Stimulated activated naive CD8-positive, alpha-beta T cell treated with anti-CD3 and anti-CD28 coated beads, Interleukin-15, amount 100 ng/mL, for 72 hours (primary cell): ENCODE measurements at places on chromosomes 5 and 9.

DNA sequence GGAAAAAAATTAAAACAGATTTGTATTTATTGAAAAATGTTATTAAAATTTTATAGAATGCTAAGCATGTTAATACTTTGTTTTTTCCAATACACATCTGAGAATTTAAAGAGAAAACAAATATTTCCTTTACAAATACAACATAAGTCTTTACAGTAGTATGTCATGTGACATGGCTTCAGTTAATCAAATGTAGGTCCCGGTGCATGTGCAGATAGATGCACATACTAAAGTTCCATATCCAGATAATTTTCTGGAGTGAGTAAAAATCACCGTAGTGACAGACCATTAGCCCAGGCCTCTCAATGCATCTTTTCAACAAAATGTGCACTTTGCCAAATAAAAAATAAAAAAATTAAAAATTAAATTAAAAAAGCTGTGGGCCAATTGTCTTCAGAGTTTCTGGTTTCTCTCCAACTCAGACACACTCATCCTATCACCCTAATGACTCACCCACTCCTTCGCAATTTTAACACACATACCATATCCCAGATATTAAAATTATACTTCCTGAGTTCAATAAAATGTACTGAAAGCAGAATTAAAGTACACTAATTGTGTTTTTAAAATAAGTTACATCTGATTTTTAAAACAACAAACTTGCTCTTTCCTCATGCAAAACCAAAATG is 508.1 kb downstream of the NR2F1-AS1 start:
- DNase-seq, result no peak

- DNase-seq, result no peak
Observed at GRCh38 chr5:17697671-17698070, 63.4 kb downstream of the TAF11L14 start.

GRCh38 chr5:110663525-110663924 is 62.9 kb downstream of the TMEM232 start:
- DNase-seq, result no peak

- DNase-seq, result no peak
Observed at GRCh38 chr5:34480810-34481528, 175.2 kb upstream of the RAI14 start.

DNA sequence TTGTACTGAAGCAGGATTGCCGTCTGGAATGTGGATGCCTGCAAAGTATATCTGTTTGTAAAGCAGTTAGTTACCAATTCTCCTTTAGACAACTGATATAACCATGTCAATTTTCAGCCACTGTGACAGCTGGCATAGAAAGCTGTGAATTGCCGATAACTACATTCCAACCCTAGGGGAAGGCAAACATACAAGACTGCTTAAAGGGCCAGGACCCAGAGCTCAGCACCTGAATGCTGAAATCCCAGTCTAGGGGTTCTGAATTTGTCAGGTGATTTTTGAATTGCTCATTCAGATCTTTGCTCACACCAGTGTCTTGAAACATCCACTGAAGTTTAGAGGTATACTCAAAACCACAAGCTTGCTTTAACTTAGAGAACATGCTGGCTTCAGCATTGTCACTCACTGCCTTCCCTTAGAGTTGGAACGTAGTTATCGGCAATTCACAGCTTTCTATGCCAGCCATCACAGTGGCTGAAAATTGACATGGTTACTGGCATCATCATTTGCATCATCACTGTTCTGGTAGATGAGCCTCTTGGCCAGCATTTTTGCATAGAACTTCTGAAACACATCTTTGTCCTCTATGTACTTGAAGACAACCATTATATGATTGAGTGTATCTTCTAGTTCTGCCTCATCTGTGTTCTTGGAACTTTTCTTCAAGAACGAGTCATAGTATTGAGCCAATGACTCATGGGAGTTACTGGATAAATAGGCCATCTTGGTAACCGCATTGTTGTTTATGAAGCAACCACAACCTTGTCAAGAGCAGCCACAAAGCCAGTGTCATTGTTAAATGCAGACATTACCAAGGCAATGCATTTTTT is 82.1 kb downstream of the CCDC192 start:
- no peak for DNase-seq

DNA sequence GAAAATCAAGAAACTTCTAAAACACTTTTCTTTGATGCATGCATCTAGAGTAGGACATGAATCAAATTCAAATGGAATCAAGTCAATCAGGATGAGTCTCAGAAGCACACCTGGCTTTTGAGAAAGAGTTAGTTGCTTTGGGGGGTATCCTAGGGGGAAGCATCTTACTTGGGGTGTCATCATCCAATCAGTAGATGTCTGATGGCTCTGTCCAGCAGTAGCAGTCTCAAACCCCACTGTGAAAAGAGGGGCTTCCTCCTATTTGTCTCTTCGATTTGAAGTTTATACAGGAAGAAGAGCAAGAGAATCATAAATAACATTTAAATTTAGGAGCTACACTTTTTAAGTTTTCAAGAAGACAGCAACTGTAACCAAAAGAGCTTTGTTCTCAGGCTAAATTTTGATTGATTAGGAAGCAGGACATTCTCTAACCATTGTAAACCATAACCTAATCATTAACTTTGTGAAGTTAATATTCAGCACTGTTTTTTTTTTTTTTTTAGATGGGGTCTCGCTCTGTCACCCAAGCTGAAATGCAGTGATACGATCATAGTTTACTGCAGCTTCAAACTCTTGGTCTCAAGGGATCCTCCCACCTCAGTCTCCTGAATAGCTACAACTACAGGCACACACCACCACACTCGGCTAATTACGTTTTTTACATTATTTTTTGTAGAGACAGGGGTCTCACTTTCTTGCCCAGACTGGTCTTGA is 614.7 kb downstream of the CSNK1G3 start:
- DNase-seq, result no peak

GRCh38 chr5:133473291-133473690 is 139.1 kb downstream of the FSTL4 start:
- DNase-seq, result no peak

DNA sequence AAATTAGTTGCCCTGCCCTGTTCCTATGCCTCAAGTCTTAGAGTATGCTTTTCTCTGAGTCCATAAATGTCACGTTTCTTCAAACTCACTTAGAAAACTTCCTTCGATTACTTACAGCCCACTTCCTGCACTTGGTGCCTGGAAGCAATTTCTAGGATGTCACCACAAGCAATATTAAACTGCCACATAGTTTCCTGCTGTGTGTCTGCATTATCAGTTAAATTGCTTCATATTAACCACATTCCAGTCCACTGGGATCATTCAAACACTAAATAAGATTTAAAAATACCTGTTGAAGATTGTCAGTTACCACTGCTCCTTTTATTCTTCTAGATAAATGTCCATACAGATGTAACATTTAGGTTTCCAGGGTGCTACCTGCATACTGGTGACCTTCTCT is 4.1 kb downstream of the DENND1A start:
- DNase-seq, result no peak

DNA sequence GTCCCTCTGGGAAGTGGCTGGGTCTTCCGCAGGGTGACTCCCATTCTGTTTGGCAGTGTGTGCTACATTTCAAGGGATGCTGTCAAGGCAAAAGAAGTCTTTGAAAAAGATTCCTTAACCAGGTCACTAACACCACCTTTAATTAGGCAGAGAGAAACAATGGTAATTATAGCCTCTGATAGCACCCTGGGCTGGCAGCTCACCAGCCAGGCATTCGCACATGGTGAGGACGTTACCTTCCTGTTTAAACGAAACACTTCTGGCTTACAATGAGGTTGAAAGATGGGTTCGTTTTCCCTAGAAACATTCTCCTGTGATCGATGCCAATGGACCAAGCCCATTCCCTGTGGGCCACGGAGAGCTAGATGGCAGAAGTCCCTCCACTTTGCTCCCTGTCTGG is 230.1 kb upstream of the PANK3 start:
- DNase-seq, result no peak

DNA sequence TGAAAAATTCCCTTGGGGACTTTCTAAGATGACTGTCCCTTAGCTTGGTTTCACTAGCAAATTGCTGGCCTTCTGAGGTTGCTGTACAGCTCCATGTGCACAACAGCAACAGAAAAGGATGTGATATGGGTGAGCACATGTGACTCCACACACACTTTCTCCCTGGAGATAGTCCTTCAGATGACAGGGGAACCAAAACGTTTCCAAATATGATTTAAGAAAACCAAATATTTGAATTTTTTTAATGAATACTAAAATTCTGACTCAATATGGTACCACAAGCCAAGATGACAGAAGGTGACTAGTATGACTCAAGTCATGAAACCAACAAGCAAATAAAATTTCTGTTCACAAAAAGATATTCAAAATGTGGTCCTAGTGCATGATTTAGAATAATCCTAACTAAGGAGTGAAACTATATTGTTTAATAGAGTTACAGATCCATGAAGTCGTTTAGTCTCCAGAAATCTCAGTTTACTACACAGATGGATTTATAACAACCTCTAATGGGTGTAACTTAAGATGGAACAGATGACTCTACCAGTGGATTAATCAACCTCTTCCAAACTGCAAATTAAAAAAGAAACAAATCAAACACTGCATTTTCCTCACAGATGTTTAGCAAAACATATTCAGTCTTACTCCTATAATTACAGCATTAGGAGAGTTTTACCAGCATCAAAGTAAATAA is 144.8 kb upstream of the PIK3R1 start:
- peak; percentile 32 for DNase-seq

DNA sequence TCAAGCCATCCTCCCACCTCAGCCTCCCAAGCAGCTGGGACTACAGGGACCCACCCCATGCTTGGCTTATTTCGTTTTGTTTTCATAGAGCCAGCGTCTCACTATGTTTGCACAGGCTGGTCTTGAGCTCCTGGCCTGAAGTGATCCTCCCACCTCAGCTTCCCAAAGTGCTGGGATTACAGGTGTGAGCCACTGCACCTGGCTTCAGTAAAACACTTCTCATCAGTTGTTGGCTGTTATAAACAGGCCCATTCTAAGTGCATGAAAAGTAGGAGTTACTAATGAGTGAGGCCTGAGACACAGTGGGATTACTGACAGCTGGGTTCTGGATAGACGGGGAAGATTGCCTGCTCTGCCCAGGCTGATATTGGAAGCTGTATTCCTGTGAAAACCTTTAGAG is 3.5 kb downstream of the CRB2 start:
- no peak for DNase-seq

DNA sequence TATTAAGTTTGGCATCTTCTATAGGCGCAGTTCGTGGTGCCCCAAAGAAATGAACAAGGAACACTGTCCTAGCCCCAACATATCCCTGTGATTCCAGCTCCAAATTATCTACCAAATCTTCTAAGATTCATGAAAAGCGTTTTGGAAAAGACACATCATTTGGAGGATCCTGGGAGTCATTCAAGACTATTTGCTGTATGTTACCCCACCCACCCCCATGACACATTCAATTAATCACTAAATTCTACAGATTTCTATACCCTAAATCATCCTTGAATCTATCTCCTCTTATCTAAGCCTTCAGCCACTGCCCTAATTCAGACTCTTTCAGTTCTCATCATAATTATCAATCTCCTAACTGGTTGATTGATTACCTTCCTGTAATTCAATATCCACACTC is 5.5 kb upstream of the RUSC2 start:
- no peak for DNase-seq

GRCh38 chr9:93091453-93092081 is 4.5 kb upstream of the CARD19 start:
- peak; percentile 83 for DNase-seq

DNA sequence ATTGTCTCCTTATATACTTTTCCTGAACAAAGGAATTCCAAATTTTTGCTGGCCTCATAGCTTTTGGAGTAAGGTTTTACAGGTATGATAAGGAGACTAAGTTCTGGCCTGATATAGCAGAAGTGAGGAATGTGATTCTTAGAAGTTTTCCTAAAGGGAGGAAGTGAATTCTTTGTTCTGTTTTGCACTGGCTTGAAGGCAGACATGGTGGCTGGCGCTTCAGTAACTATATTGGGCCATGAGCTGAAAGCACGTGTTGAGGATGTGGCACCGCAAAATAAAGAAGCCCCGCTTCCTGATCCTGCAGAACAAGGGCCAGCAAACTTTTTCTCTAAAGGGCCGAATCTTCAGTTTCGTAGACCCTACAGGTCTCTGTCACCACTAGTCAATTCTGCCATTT is 224.2 kb downstream of the SNX18 start:
- DNase-seq, result no peak

GRCh38 chr9:4116723-4117460 is 183.0 kb downstream of the GLIS3 start:
- DNase-seq, result no peak

- DNase-seq, result peak; percentile 79
Observed at GRCh38 chr9:129027685-129028191, 393 bp downstream of the SH3GLB2 start.

- DNase-seq, result no peak
Observed at GRCh38 chr9:33637881-33638280, 113.8 kb downstream of the ANKRD18B start.

DNA sequence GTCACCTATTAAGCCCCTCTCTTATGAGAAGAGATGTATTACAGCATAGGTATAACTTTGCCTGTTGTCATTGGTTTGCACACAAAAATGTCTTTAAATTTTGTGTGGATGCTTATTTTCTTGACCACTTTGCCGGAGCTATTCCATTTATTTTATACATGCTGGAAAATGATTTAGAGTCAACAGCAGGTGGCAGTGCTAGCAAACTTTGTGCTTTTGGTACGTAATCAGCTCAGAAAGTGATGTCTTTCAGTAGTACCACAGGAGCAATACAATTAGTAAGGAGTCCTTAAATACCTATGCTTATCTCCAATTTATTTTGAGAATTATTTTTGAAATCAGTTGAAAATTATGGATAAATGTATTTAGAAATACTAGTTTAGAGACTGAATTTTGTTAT is 19.8 kb upstream of the NUDT12 start:
- no peak for DNase-seq

DNA sequence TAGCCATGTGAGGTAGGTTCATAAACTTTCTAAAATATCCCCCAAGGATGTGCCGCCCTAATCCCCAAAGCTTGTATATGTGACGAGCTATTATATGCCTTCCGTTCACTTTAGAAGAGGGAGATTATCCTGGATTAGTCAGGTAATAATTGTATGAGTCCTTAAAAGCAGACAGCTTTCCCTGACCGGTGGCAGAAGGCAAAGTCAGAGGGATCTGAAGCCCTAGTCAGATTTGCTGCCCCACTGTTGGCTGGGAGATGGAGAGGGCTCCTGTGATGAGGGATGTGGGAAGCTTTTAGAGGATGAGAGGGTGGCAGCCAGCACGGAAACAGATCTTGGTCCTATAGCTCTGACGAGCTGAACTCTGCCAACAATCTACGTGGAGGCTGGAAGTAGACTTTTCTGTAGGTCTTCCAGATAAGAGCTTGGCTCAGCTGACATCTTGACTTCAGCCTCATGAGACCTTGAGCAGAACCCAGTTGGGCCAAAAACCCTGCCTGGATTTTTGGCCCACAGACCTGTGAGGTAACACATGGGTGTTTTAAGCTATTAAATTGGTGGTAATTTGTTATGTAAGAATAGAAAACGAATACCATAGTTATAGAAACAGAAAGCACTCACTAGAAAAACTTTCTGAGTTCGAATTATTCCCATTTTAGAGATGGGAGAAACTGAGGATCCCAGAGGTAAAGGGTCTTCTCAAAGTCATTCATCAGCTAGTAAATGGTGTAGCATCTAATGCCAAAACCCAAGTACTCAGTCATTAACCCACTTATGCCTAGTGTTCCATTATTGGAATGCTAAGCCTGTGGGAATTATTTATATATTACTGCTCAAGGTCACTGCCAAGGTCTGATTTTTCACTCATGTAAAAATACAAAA is 48.9 kb downstream of the SH3PXD2B start:
- no peak for DNase-seq
